ENCODE measurements at places on chromosomes 4 and X.

- DNase-seq = no peak
Measured at GRCh38 chr4:40856840-40857362, 107.1 kb downstream of the NSUN7 start.

DNA sequence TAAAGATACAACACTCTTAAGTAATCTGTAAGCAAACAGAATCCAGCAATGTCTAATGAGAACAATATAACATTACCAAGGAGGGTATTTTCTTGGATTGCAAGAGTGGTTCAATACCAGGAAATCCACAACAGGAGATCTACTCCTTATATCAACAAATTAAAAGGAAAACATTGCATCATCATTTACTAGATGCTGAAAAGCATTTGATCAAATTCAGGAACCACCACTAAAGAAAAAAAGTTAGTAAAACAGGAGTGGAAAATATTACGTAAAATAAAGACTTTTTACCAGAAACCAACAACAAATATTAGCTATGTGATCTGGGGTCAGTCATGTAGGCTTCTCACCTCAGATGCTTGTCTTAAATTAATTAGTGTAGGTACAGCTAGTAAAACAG lies 66.8 kb upstream of the MAB21L2 start:
- no peak for DNase-seq

GRCh38 chr4:141711211-141711610 lies 74.8 kb downstream of the IL15 start:
- DNase-seq = no peak

DNA sequence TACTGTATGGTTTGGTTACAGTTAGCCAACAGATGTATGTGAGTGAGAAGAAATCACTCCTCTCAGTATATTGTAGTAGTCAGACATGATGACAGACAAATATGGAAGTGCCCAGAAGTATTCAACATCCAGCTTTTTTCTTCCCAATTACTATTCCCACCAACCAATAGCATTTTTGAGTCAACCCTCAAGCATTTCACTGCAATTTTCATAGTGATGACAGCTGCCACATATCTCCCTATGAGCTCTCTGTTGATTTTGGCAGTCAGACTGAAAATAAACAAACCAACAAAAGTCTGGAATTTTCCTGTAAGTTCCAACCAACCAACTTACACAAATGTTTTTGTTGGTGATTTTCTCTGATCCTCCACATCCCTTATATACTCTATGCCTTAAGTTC lies 8.2 kb upstream of the TRAM1L1 start:
- no peak for DNase-seq

- DNase-seq = no peak
Measured at GRCh38 chr4:26310264-26310663, 10.6 kb upstream of the RBPJ start.

DNA sequence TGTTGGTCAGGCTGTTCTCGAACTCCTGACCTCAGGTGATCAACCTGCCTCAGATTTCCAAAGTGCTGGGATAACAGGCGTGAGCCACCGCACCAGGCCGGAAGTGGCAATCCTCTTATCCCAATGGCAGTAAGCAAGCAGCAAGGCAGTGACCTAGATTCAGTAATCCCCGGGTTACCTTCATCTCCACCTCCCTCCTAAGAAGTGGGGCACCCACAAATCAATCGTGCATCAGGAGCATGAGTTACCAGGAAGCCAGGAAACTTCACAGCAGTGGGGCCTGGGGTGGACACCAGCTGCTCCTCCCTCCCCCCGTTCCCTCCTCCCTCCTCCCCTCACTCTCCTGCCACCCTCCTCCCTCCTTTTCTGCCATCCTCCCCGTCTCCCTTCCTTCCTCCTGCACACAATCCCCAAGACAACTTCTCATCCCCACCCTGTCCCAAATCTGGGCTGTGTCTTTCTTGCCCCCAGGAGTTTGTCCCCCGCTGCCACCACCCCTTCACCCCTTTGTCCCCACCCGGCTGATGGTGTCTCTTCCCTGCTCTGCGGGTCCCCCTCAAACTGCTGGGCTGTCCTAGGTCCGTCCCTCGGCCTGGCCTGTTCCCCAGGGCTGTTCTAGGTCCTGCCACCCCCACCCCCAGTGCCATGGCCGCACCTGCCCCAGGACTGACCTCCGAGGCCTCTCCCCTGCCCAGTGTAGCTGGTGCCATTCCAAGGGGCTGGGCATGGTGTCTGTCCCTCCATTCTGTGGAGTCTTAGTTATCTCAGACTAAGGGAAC lies 2.2 kb downstream of the PDE6B start:
- no peak for DNase-seq

DNA sequence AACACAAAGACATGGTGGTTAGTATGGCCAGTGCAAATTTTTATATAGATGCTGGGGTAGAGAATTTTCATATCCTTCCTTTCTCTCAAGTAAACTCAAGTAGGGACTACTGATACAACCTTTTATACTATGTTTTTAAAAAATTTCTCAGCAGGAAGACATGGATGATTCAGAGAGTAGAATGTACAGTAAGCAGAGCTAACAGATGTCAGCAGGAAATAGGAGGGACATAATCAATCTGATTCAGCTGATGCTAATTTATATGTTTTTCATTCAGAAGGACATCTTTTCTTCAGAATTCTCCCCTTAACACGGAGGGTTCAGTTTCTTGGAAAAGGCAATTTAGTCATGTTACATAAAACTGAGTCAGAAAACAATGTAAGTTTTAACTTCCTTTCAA lies 95.4 kb downstream of the GRIA2 start:
- DNase-seq = no peak

GRCh38 chr4:151676301-151676700 lies 84.5 kb downstream of the GATB start:
- no peak for DNase-seq

DNA sequence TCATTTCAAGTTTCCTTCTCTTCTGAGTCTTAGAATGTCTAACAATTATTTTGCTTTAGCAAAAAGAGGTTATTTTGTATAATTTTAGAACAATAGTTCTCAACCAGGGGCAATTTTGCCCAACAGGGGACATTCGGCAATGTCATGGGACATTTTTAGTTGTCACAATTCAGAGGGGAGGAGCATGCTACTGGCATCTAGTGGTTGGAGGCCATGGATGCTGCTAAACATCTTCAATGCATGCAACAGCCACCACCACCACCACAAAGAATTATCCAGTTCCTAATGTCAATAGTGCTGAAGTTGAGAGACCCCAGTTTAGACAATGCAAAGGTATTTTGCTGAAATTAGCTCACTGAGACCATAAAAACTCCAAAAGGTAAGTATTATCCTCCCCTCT lies 122.5 kb downstream of the ARHGAP6 start:
- DNase-seq = no peak

DNA sequence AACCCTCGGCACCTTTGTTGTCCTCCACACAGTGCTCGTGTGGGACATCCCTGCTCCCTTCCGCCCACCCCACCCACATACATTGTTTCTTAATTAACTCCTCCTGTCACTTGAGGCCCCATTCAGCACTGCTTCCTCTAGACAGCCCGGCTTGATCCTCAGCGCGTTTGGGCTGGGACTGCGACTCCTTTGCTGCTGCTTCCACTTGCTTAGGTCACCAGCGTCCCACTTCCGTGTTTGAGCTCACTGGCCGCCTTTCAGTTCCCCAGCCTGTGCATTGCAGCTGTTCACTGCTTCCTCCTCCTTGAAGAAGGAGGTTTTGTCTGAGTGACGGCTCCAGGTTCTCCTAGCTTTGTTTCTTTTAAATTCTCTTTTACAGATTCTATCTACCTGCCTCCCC lies 16.1 kb downstream of the RNF4 start:
- DNase-seq = no peak

GRCh38 chr4:126458993-126459392 lies 1144.2 kb downstream of the FAT4 start:
- no peak for DNase-seq

DNA sequence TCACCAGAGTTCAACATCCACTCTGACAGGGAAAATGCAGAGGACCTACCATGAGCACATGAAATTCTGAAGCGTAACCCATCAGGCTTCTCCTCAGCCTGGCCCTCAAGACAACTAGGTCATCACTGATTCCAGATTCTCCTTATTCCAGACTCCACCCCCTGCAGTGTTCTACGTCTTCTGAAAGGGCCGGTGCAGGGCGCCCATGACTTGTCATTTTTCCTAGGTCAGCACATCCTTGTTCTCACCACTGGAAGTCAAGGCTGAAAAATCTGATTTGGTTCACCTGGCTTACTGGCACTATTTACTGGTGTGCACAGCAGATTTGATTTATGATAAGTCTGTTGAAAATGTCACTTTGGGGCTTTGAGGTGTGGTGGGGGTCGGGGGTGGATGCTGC lies 140.9 kb upstream of the KLF3 start:
- DNase-seq = no peak

DNA sequence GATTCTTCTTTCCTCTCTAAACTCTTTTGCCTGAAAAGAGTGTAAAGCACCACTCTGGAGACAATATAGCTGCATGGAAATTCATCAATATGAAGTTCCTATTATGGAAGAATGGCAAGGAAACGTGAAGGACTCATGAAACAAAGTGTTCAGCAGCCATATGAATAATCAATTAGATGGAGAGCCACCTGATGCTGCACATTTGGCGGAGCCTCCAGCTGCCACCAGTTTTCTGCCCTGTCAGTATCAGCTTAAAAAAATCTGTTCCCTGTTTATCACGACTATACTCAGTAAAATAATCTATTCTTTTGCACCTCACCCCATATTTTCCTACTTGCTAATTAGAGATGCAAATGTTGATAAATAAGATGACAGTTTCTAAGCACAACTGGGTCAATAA lies 276.0 kb downstream of the UNC5C start:
- DNase-seq = no peak

DNA sequence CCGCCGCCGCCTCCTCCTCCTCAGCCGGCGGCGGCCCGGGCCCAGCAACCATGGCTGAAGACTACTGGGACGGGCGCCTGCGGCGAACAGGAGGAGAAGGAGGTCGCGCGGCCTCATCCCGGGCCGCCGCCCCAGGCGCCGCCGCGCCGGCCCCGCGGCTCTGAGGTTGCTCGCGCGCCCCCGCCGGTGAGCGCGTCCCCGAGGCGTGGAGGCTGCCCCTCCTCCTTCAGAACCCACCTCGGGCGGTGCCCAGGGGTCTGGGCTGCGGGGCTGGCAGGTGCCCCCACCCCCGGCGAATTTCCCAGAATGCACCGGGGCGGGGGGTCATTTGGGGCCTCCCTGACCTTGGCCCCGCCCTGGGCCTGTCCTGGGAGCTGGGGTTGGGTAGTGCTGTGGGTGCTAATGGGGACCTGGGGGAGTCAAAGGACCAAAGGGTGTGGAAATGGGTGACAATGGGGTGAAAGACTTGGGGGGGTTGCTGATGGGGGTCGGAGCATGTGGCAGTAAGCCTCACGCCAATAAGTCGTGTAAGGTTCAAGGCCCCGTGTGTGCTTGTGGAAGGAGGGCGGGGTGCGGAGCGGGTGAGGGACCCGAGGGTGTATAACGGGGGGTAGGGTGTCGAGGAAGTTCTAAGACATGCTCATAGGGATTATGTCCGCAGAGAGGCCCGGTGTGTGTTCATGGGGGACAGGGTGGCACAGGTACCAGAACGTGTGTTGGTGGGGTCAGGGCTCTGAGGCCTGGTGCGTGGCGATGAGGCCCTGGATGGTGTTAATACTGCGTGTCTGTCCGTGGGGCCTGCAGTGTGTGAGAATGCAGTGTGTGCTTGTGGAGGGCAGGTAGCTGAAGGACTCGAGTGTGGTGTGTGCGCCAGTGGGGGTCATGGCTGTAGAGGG lies 687 bp downstream of the CDK16 start:
- no peak for DNase-seq

Measured in BJ (cell line).